Activated T-helper 9 cell treated with anti-CD3 and anti-CD28 coated beads, Interleukin-2, amount 50 U/mL, for 16 hours (primary cell): ENCODE measurements at places on chromosomes 3 and 15.

DNA sequence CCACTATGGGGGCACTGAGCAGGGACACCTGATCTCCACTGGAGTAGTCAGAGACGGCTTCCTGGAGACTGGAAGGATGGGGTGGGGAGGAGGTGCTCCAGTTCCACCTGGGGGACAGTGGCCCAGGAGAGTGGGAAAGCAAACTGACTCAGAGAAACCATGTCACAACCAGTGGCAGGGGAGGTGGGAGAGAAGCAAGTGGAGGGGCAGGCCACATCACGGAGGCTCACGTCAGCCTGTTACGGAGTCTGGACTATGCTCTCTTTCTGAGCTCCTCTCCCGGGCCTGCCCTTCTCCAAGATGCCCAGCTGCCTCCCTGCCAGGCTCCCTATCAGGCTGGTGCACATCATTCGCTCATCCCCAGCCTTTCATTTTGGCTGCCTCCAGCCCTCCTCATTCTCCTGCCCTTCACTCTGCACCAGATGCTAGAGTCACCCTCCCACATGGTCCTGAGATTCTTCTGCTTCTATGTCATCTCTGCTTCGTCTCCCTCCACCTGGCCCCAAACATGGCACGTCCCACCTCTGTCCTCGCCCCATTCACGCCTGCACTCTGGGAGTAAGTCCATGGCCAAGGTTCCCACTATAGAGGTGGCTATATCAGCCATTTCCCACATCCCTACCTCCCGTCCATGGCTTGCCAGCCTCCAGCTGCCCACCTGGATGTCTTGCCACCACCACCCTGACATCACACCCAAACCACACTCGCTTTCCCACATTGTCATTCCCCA is 100.3 kb downstream of the ADCY5 start:
- DNase-seq: no peak

DNA sequence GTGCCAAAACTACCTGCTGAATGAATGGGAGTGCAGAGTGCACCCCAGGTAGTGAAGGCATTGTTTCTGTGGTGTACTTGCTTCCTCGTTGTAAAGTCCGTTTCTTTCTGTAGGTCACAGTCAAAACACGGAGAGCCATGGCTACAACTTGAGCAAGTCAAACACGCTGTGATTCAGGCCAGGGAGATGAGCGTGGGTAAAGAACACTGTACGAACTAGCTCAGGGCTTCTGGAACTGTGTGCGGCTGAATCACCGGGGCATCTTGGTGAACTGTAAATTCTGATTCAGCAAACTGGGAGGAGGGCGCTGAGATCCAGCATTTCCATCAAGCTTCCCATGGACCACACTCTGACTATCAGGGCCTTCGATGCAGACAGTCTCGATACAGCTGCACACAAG is 5.0 kb upstream of the TNK2 start:
- DNase-seq: no peak

DNA sequence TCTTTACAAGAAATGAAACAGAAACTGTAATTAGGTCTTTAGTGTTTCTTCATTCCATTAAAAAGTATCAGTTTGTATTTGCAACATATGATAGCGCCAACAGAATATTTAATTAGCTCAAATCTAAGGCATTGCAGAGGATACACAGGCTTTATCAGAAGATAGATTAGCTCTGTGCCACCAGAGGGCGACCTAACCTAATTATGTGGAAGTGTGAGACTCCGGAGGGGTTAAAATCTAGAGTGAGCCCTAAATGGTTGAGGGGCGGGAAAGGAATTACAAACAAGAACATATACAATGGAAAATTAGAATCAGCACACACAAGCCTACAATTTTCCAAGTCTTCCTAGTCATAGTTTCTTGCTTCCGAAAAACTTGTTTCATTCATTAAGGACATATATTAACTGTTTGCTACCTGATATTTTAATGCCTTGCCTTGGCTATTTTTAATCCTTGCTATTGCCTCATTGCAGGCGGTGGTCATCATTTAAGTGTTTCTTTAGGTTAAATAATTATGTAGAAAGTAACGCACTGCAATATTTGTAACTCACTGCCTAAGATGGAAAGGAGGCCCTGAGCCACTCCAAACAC is 18.0 kb upstream of the RYR3 start:
- no peak for DNase-seq

DNA sequence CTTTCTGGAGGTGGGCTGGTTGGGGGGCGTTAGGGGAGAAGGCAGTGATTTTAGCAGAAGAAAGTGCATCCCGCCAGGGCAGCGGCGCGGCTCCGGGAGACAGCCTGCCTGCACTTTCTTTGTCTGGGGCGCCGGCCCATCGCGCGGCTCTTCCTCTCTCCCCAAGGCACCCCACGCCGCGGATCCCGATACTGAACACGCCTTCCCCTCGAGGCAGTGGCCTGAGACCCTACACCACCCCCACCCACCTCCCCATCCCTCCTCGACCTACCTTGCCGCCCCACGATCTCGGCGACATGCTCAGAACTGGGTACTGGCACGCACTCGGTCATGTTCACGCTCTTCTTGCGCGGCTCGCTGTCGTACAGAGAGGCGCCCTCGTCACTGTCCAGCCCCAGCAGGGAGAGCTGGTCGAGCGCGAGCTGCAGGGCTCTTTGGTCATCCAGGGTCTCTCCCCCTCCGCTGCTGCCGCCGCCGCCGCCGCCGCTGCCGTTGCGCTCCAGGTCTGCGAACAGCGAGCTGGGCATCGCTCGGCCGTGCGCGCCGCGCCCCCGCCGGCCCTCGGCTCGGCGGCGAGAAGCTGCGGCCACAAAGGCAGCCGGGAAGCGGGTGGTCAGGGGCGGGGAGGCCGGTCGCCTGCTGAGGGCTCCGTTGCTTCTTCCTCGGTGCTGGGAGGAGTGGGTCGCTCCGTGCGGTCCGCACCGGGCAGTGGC is 483 bp downstream of the MEX3B start:
- DNase-seq: no peak

- DNase-seq: no peak
Observed at GRCh38 chr15:88637841-88638625, 783 bp upstream of the ISG20 start.

- no peak for DNase-seq
Observed at GRCh38 chr3:186124592-186124991, 15.7 kb upstream of the ETV5 start.

- DNase-seq: no peak
Observed at GRCh38 chr3:38325256-38325655, 21.3 kb upstream of the XYLB start.

- no peak for DNase-seq
Observed at GRCh38 chr3:64815789-64816188, 128.0 kb upstream of the ADAMTS9 start.

DNA sequence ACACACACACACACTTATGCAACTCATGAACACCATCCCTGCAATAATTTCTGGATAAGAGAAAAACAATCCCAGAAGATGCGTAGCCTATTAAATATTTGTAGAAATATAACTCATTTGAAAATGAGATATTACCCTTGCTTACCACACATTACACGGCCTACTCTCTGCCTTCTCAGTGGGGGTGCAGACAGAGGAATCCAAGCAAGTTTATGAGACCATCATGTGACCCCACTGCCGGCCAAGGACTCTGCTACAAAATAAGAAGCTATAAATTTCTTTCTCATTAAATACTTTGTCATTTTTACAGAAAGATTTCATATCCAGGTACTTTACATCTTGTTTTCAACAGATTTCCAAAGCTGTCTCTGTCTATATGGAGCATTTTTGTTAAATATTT is 286.3 kb downstream of the ZNF385D start:
- DNase-seq: no peak

GRCh38 chr3:52792413-52792812 is 2.2 kb upstream of the ITIH3 start:
- DNase-seq: no peak
